ENCODE measurements at places on chromosomes 2 and 18. TPM values are rescaled to one million over a fixed set of nuclear protein-coding genes. Genes with fewer than 3 reads are reported as not detected.

DNA sequence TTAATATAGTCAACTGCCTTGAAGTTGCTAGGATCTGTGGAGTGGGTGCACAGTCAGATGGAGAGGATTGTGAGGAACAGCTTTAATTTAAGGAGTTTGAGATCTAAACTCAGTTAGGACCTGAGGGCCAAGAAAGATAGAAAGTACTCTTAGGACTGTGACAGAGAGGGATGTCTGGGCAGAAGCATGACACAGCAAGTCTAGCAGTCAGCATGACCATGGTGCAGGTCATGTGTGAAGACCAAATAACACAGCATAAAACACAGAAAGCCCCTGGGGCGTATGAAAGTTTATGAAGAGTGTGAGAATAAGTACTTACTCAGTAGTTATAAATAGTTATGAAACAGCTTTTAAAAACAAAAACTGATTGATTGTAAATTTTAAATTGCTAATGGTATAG lies 107.2 kb downstream of the GALNT1 start:
- no peak overlapping the region for H3K4me3 ChIP-seq
- no peak overlapping the region for H3K27ac ChIP-seq
- no peaks in the 10 kb centered on the region for H3K4me1 ChIP-seq

GRCh38 chr18:40529478-40529877 lies 1425.6 kb upstream of the PIK3C3 start:
- H3K27ac ChIP-seq: no peak overlapping the region
- no peaks in the 10 kb centered on the region for H3K27me3 ChIP-seq
- H3K36me3 ChIP-seq: no peaks in the 10 kb centered on the region
- no peak overlapping the region for H3K4me3 ChIP-seq
- DNase-seq: no peak

The TOGARAM2 gene
- 9.0 TPM for polyA plus RNA-seq

GRCh38 chr18:48942554-48943261 lies 8.1 kb downstream of the SMAD7 start:
- no peak overlapping the region for H3K27ac ChIP-seq
- DNase-seq: no peak
- no peak overlapping the region for H3K4me3 ChIP-seq
- H3K36me3 ChIP-seq: peaks cover 19% of the 10 kb centered on the region

DNA sequence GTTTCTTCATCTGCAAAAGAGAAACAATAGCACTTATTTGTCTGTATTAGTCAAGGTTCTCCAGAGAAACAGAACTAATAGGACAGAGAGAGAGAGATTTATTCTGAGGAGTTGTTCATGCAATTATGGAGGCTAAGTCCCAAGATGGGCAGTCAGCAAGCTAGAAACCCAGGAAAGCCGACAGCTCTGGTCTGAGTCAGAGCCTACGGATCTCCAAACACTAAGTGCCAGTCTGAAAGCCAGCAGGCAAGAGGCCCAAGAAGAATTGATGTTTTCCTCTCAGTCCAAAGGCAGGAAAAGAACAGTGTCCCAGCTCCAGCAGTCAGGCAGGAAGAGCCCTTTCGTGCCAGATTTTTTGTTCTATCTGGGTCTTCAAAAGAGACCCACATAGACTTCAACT lies 36.5 kb upstream of the SLC66A3 start:
- peaks cover 11% of the 10 kb centered on the region for H3K4me1 ChIP-seq
- no peaks in the 10 kb centered on the region for H3K27me3 ChIP-seq
- H3K36me3 ChIP-seq: no peaks in the 10 kb centered on the region
- H3K27ac ChIP-seq: no peak overlapping the region

DNA sequence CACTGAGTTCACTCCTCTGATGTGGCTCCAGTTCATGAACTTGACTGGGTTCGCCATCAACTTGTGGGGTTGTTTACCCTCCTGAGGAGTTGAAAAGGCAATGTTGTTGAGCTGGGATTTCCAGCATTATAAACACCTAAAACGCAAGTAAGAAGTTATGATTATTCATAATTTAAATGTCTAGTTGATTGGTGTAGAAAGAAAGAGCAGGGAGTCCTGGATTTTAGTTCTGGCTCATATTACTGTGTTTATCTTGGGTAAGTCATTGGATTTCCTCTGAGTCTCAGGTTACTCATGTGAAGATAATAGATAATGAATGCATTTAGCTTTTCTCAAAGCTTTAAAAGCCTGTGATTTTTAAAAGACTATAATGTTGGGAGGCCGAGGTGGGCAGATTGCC lies 438.0 kb upstream of the CDH20 start:
- H3K4me1 ChIP-seq: no peaks in the 10 kb centered on the region
- H3K36me3 ChIP-seq: no peaks in the 10 kb centered on the region

- no peaks in the 10 kb centered on the region for H3K36me3 ChIP-seq
- no peaks in the 10 kb centered on the region for H3K27me3 ChIP-seq
- H3K27ac ChIP-seq: peak overlapping the region; percentile 74
- no peak for DNase-seq
- H3K4me3 ChIP-seq: no peak overlapping the region
Measured at GRCh38 chr2:55168221-55169154, 63.6 kb downstream of the CLHC1 start.

- DNase-seq: no peak
- no peak overlapping the region for H3K27ac ChIP-seq
- H3K27me3 ChIP-seq: peaks cover 27% of the 10 kb centered on the region
- H3K4me1 ChIP-seq: peaks cover 10% of the 10 kb centered on the region
Measured at GRCh38 chr2:127421871-127422558, 3.8 kb downstream of the PROC start.

The RAB27B gene
- 13.6 TPM for polyA plus RNA-seq
